ENCODE measurements at places on chromosomes 3 and 15.
A peak's percentile ranks its signal among the peaks of the same experiment; 100 is the strongest.

GRCh38 chr3:172280406-172281051 is 167.7 kb downstream of the GHSR start:
- DNase-seq: no peak

- no peak for DNase-seq
These were observed 18.0 kb downstream of the TNFAIP8L3 start for GRCh38 chr15:51076524-51077220.

- DNase-seq: no peak
These were observed 3.6 kb upstream of the STARD5 start for GRCh38 chr15:81327516-81327915.

- DNase-seq: peak; percentile 7
These were observed 80.3 kb downstream of the FAIM start for GRCh38 chr3:138688871-138689299.

- peak; percentile 97 for DNase-seq
These were observed 474 bp upstream of the PDE8A start for GRCh38 chr15:84981054-84981710.

DNA sequence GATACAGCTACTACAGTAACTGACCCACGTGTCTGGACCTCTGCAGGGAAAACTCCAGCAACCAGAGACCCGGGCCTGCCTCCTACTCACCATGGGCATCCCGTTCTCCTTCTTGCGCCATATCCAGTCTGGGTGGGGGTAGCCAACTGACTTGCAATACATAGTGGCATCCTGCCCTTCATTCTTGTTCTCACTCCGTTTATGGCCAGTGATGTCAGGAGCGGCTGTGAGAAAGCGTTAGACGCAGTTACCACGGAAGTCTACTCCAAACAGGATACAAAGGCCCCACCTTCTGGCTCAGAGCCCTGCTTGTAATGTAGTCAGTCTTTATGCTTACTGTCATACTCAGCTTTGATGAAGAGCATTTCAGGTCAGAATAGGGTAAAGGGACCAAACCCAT is 59.6 kb downstream of the NPTN start:
- no peak for DNase-seq

- DNase-seq: no peak
These were observed 21.0 kb downstream of the LSM3 start for GRCh38 chr3:14199641-14200040.

GRCh38 chr3:97990624-97991292 is 18.5 kb upstream of the RIOX2 start:
- DNase-seq: no peak

DNA sequence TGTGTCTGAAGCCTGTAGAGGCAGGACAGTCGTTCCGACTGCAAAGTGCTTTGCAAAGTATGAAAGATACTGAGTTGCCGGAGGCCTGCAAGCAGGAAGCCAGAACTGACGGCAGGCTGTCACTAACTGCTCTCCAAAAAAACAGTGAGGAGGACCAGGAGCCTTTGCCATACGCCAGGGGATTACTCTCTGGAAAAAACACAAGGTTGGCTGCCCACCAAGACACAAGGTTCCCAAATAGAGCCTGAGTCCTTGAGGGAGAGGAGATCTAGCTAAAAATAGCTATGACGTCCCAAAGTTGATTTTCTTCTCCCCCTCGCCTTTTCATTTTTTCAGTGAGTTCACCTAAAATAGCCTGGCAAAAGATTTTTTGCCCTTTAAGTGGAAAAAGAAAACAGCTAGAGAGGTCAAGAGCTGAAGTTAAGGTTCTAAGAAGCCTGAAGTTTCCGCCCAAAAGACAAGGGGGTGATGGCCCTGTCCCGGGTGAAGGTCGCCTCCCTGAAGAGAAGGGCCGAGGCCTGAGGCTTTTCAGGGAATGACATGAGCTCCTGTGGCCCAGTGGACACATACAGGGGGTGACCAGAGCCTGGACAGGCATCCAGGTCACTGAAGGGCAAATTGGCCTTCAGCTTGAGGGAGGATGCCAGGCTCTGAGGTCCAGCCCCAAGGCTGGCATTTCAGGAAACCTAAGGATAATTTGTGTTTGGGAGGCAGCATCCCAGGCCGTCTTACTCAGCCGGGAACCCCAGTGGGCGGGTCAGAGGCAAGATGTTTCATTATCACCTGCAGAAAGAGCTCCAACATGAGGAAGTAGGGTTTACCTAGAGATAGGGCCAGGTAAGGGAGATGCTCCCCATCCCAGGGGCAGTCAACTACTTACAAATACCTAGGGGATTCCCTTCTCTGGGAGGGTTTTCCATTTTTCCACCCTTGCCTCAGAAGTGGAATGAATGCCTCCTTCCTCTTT is 44.9 kb upstream of the DGKG start:
- no peak for DNase-seq

DNA sequence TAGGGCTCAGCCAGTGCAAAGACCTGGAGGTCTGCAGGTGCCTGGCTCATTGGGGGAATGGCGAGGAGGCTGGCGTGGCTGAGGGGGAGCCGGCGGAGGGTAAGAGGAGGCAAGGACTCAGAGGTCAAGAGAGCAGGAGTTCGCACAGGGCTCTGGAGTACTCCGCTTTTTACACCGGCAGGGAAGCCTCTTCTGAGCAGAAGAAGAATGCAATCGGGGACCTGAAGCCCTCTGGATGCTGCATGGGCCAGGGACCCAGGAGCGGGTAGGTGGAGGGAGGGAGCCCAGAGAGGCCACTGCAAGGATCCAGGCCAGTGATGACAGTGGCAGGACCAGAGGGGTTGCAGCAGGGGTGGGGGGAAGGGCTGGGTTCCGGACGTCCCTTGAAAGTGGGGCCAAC is 70.4 kb upstream of the TAMM41 start:
- no peak for DNase-seq

- DNase-seq: no peak
These were observed 4.4 kb upstream of the ABHD5 start for GRCh38 chr3:43686333-43686699.

GRCh38 chr15:40449275-40449674 is 8.5 kb downstream of the BAHD1 start:
- DNase-seq: no peak

- DNase-seq: peak; percentile 18
These were observed 3.5 kb upstream of the MNS1 start for GRCh38 chr15:56468401-56468800.

GRCh38 chr3:99678023-99678422 is 39.6 kb downstream of the COL8A1 start:
- DNase-seq: no peak

DNA sequence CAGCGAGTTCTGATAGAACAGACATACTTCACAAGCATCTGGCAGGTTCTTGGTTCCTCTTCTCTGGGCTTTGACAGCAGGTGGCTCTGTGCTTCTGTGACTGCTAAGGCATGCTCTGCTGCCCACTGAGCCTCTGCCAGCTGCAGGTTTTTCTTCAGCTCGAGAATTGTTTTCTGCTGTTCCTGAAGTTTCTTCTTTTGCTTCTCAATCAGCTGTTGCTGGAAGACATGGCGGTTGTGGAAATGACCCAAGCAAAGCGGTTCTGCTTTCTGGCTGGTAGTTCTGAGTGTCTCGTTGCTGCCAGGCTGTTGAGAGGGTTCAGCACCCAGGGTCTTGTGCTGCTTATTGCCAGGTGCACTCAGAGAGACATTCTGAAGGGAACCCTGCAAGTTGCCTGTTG is 50.8 kb downstream of the CCDC191 start:
- DNase-seq: no peak

DNA sequence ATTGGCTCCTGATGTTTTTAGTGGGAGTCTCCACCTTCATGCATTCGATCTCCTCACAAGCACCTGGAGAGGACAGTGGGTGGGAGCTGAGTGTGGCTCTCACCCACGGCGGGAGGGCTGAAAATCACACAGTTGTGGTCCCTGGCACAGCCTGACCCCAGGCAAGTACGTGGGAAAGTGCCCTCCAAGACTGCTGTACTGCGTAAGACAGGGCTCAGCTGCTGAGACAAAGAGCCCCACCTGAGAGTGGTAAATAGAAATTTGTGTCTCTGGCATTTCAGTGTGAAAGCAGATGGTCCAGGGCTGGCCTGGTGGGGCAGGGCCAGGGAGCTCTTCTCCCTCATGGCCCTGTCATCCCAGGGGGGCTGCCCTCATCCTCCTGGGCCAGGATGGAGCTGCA is 77.4 kb upstream of the IQSEC1 start:
- DNase-seq: no peak

DNA sequence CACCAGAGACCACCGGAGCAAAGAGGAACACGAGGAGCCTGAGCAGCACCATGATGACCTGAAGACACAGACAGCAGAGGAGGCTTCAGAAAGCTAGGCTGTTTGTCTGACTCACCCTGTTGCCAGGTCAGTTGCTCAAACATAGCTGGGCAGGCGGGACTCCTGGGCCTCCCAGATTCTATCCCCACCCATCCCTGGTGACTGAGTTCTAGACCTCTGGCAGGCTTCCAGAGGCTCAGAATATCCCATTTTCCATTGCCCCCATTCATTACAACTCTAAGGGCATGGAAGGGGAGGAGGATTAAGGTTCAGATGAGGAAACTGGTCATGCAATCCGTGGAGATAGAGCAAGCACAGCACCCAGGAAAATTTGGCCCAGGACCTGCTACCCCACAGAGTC is at the start of gene CDHR4:
Gene CDHR4, minus strand, starts transcription at position 113 of the 400 bp plus-strand sequence. Its CDS starts 61 bp downstream, at position 52.
- no peak for DNase-seq

GRCh38 chr3:69671082-69671952 is 67.9 kb upstream of the MITF start:
- DNase-seq: no peak

- DNase-seq: peak; percentile 1
These were observed at the start of gene MAGI1 for GRCh38 chr3:66038726-66039589. Gene MAGI1 (minus strand): TSS chr3:66038918. CDS start chr3:66038308, 610 bp downstream.

DNA sequence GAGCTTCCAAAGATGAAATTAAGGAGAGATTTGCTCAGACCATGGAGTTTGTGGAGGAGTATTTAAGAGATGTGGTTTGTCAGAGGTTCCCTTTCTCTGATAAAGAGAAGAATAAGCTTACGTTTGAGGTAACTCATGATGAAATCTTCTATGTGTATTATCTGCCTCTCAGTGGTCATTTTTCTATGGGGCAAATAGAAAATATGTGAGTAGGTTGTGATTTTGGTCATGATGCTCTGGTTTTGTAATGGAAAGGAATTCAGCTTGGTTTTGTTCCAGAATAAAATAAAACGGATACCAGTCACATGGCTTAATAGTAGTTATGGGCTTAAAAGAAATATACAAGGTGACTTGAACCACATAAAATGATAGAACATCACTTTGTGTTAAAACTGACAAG is 181.1 kb downstream of the ITPR1 start:
- DNase-seq: no peak

DNA sequence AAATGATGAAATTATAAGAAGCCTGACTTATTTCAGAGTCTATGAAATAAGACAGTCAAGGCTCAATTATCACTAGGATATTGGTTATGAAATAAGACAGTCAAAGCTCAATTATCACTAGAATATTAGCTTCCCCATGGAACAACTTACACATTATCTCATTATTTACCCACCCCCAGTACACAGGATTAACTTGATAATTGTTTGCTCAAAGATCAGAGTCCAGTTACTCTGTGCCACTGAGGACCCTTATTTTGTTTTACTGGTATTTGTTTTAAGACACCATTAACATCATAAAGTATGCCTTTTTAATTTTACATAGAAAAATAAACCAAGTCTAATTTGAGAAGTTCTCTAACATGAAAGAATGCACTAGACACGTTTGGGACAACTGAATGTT is 225.4 kb downstream of the SI start:
- DNase-seq: no peak

- no peak for DNase-seq
These were observed 272.5 kb upstream of the LYSMD4 start for GRCh38 chr15:100005715-100006114.

GRCh38 chr15:67017311-67017710 is 48.1 kb upstream of the SMAD3 start:
- no peak for DNase-seq

GRCh38 chr3:16513141-16514020 is at the start of gene RFTN1:
Gene RFTN1 (minus strand): TSS chr3:16513699. CDS start chr3:16493869, 19,830 bp downstream.
- DNase-seq: peak; percentile 51

DNA sequence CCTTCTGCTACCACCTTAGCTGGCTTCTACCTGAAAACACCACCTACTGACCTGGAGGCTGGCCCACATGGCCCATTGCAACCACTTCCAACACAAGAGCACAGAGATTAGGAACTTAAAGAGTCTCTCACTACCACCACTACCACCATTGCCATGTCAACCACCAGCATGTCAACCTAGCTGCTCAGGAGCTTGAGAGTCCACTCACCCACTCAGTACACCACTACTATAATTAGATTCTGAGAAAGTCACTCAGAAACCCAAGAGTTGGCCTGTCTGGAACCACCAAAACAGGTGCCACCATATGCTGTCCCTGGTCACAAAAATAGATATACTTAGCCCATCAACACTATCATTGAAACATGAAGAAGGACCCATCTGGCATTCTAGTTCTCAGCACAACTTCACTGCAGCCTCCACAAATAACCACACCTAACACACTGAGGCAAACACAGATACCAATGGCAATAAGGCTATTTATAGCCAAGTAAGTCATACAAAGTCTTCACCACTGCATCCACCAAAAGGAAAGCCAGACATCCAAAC is 806.7 kb upstream of the EPHA6 start:
- no peak for DNase-seq

GRCh38 chr3:187039100-187039722 is 100.1 kb downstream of the RPL39L start:
- no peak for DNase-seq

- no peak for DNase-seq
These were observed 234.8 kb downstream of the CADM2 start for GRCh38 chr3:85193565-85193964.

DNA sequence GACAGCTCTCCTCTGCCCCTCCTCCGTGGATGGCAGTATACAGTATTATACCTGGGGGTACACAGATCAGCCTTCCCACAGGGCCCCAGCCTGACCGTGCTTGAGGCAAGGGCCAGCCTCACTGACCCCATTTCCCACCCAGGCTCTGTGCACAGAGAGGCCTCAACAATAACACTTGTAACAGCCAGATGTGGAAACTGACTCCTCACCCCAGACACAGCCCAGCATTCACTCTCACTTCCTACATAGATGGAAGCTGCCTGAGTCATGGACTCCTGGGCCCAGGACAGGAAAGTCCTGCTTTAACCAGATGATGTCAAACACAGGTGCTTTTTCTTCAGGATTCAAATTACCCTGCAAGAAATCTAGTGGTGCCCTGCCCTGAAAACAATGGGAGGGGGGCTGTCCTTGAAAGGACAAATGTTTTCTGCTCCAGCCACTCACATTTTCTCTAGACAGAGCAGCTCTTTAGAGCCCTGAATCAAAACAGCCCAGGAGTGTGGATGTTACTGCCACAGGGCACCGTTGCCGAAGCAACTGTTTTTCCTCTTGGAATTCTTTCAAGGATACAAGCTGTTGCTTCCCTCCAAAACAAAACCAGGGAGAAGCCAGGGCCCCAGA is 16.4 kb downstream of the CCDC12 start:
- no peak for DNase-seq

DNA sequence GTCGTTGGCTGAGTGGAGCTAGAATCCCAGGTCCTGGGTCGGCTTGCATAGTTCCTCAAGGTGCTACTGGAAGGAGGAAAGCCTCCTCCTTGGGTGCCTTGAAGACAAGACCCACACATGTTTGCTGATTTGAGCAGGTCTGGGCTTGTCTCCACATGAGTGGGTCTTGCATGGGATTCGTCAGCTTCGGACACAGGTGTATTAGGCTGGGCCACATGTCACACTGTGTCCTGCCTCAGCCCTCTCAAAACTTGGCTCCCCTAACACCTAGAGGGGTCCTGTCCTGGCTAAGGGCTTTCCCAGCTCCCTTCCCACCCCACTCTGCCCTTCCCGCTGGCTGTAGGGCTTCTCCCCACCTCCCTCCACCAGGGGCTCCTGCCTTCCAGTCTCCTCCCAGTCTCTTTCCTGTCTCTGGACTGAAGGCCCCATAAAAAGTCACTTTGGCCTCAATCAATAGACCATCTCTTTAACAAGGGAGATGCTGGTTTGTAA is 73.0 kb upstream of the ADPGK start:
- no peak for DNase-seq

GRCh38 chr3:156382458-156383346 is 172.2 kb downstream of the SSR3 start:
- DNase-seq: no peak

All from CD4-positive, alpha-beta T cell treated with Interleukin-1 beta for 1 hour (primary cell).